ENCODE measurements at places on chromosomes 16 and 17.

- no peak for DNase-seq
Measured at GRCh38 chr17:46911311-46911710, 11.6 kb upstream of the GOSR2 start.

DNA sequence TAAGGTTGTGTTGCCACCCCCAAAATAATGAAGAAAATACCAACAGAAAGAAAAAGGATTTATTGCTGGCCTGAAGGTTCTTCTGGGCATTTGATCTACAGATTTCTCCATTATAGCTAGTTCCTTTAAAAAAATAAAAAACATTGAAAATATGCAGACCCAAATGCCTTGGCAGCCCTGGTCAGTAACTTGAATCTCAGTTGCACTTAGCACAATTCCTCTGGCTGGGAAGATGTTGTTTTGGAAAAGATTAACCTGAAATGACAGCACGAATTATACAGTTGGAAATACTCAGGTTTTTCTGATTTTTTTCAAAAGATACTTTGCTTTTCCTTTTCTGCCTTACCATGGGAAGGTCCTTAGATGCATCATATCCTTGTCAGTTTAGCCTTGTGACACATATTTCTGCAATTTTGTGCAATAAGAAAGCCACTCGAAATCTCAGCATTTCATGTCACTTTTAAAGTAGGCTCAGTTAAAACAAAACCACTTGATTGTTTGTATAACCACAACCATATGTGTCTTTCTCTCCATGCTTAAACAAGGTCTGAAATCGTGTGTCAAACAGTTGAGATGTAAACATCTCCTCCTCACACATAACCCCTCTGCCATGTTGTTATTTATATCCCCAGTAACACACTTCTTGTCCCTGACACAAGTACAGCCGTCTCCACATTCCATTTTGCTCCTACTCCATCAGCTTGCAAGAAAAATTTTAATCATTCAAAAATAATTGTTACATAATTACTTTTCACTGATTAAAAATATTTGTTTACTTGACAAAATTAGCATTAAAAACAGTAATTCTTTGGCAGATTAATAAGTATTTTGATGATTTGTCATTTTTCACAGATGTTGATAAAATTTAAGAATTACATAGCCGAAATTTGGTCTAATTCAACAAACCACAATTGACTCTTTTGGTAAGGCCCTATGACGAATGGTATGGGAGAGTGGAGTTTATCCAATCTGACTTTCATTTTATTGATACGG lies 61.1 kb downstream of the SIAH1 start:
- DNase-seq = no peak

- no peak for DNase-seq
Measured at GRCh38 chr16:9033125-9033830, 58.2 kb upstream of the HAPSTR1 start.

GRCh38 chr16:48561960-48562393 lies 48.0 kb downstream of the N4BP1 start:
- no peak for DNase-seq

DNA sequence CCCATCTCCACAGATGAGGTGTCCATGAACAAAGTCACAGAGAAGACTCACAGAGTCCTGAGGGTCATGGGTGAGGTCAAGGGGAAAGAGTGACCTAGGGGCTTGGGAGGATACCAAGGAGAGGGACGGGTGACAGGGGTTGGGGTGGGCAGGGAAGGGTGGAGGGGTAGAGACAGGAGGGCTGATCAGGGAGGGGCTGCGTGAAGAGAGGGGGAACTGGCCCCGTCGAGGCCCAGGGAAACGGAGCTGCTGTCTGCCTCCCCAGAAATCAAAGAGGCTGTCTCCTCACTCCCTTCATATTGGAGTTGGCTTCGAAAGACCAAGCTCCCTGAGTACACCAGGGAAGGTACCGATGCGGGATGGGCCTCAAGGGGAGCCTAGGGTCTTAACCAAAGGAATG lies 617 bp downstream of the TMEM95 start:
- DNase-seq = no peak

GRCh38 chr16:68469796-68470460 lies 21.6 kb upstream of the SMPD3 start:
- DNase-seq = no peak

DNA sequence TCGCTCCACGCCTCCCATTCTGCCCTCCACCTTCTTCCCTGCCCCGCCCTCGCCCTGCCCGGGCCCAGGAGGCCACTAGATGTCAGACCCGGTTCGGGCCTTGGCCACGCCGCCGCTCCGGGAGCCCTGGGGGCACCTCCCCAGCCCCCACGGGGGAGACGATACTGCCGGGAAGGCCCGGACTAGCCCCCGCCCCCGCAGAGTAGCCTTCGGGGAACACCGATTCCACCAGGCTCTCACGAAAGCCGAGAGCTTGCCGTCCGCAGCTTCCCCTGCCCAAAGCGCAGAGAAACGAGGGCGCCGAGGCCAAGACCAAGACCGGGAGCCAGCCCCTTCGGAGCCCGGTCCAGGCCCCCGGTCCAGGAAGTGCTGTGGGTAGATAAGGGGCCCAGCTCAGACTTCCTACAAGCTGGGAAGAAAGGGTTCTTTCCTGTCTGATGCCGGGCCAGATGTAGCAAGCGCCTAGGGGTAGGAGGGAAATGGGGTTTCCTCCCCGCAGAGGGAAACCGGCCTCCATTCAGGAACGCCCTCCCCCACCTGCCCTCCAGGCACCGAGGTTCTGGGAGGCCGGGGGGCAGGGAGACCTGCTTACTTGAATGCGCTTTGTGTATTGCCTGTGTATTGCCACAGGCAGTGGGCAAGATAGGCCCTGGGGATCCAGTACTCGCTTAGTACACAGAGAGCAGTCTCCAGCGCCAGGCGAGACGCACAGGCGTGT lies 806 bp upstream of the CYB561 start:
- DNase-seq = peak; percentile 33

- DNase-seq = no peak
Measured at GRCh38 chr16:47611042-47611441, 149.9 kb downstream of the PHKB start.

DNA sequence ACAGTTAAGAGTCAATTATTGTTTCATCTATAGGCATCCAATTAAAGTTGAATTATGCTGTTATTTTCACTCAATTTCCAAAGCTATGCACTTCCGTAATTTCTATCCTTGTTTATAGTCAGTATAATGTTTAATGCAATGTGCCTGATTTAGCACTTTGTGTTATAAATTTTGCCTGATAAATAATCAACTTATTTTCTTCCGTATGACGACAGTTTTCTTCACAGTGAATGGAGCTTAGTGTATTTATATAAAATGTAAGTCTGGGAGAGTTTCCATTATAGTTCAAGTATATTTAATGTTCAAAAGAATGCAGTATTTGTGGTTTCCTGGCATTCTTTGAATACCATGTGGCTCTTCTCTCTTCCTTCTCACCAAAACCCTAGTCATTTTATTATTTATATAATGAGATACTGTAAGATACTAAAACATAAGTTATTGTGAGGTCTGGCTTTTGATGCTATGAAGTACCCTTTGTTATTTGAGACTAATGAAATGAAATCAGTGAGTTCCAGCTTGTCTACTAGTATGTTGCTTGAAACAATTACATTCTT lies 240.6 kb downstream of the PRKCA start:
- no peak for DNase-seq

DNA sequence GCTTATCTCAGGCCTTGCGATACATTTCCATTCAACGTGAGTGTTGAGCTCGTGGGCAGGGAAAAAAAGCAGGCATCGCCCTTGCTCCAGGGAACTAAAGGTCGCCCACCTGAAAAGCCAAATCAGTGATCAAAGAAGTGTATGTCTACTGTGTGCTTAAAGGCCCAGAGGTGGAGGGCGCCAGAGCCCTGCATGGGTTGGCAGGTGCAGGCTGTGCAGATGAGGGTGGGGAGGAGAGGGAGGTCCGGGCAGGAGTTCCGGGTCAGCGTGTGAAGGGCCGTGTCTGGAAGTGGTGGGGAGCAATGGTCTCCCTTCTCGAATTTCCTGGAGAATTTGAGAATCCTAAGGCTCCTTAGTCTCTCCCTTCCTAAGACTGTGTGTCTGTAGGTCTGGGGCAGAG lies 7.2 kb downstream of the ADAM11 start:
- DNase-seq = no peak

- DNase-seq = no peak
Measured at GRCh38 chr17:78134899-78135385, 4.4 kb downstream of the TMC8 start.

DNA sequence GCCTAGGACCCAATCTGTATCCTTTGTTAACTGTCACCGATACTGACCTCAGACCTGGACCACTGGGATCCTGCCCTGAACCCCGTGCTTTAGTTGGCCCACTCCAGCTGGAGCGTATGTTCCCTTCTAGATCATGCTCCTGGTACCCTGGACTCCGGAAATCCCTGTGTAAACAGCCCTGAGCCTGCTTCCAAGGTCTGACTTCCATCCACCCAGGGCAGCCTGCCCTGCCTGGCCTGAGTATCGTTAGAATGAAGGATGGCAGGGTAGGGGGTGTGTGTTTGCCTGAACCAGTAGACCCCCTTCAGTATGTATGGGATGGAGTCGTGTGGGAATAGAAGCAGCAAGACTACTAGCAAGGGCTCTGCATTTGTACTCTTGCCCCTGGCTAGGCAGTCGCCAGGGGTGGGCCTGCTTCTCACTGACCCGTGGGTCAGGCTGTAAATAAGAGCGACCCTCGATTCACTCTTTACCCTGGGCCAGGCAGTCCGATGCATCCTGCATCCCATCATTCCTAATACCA lies 691 bp upstream of the TMEM98 start:
- DNase-seq = no peak

GRCh38 chr16:17433577-17434451 lies 36.9 kb downstream of the XYLT1 start:
- DNase-seq = no peak

- DNase-seq = no peak
Measured at GRCh38 chr17:76740329-76741118, 2.6 kb downstream of the MFSD11 start.

DNA sequence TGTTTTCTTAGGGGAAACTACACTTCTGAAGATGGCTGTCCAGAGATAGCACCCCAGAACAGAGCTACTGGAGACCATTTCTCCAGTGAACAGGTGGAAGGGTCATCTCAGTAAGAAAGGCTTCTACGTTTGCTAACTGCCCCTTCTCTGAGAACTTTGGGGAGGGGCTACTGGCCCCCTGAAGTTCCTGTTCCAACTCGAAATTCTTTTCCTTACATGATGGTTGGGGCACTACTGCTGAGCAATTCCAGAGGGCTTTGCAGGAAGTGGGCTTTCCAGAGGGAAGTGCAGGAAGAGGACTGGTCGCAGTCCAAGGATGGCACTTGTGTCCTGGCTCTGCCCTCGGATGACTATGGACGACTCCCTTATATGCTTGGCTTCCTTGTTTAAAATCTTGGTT lies 31.2 kb downstream of the TOM1L2 start:
- DNase-seq = no peak

DNA sequence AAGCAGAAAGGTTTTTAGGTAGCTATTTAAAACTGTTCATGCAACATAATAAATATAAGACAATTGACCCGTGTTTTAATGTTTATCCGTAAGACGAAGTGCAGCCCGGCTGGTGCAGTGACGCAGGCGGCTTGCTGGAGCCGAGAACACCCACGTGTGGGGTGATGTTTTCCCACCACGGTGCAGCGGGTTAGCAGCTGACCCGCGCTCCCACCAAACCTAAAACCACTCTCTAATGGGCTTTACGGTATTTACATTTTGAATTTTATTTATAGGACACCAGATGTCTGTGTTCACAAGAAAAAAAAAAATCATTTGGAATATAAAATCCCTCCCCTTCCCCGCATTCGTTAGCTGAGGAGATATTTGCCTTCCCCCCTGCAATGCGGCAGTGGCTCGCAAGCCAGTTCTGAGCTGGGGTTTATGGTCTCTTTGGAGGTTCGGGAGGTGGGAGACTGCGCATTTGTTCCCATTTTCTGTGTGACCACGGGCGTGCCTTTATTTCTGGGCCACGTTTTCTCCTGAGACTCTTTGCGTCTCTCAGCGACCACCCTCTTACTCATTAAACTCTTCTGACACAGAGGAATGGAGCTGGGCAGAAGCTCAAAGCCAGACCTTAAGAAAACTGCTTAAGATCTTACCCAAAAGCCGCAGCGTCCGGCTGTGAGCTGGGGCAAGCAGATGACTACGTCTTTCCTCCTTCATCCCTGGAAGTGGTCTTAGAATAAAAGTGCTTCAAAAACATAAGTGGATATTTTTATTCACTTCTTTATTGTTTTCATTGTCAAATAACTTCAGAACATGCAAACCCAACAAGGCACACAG lies 301.1 kb downstream of the IRF8 start:
- no peak for DNase-seq

DNA sequence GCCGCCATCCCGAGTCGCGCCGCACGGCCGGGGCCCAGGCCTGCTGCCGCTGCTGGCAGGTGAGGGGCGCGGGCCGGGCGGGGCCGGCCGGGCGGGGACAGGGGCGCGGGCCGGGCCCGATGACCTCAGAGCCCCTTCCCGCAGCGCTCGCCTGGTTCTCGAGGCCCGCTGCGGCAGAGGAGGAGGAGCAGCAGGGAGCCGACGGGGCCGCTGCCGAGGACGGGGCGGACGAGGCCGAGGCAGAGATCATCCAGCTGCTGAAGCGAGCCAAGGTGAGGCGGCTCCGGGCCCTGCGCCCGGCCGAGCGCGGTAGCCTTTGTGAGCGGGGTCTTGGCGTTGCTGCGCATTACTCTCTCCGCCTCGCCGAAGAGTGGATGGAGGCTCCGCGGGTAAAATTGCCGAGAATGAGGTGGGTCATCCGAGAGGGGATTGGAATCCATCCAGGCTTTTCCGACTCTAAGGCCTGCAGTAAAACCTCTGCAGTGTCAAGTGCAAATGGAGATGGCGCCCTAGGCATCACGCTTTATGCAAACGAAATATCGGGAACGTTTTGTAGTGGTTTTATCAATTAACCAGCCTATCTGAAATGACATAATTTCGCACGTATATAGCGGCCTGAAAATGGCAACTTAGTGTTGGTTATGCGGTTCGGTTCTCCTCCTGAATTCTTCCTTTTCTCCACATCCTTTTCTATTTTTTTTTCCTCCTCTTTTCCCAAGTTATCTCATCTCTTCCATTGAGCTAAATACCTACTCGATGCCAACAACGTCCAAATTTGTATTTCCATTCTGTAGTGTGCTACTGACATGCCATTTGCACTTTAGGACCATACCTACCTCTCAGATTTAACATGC lies 577 bp downstream of the TTC19 start:
- DNase-seq = no peak

- DNase-seq = peak; percentile 45
Measured at GRCh38 chr17:38798614-38799500, 499 bp downstream of the PIP4K2B start.

- peak; percentile 49 for DNase-seq
Measured at GRCh38 chr17:42407289-42407836, 15.7 kb downstream of the CAVIN1 start.

- DNase-seq = no peak
Measured at GRCh38 chr16:57229079-57229478, 16.0 kb upstream of the ARL2BP start.

DNA sequence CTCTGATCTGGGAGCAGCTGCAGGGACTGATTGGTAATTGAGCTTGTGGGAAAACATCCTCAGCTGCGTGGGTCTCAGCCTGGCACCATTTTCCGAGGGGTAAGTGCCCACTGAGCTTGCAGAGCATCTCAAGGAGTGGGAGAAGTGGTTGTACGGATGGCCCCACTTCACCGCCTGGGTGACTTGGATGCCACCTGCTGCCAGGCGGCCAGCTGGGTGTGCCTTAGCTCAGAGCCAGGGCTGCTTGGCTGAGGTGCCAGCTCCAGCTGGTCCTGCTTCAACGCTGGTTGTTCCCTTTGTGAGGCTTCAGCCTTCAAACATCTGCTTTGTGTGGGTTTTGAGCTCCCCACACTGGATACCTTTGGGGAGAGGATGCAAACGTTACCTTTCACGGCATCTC lies 482.7 kb upstream of the EEF2KMT start:
- DNase-seq = no peak
